ENCODE measurements at places on chromosomes 12 and 14. TPM values are rescaled to one million over a fixed set of nuclear protein-coding genes. Genes with fewer than 3 reads are reported as not detected.
A peak's percentile ranks its signal among the peaks of the same experiment; 100 is the strongest.

SMIM41 gene
- not detected for total RNA-seq

RD3L gene
- total RNA-seq: not detected

GMFB gene
- 47.6 TPM for total RNA-seq

KRT73 gene
- total RNA-seq: not detected

LRTM2 gene
- total RNA-seq: 0.48 TPM

SLC7A7 gene
- 7.7 TPM for total RNA-seq

- H3K4me1 ChIP-seq: peaks cover 48% of the 10 kb centered on the region
- no peaks in the 10 kb centered on the region for H3K36me3 ChIP-seq
- DNase-seq: no peak
- no peak overlapping the region for H3K4me3 ChIP-seq
- peak overlapping the region; percentile 78 for H3K27ac ChIP-seq
Observed at GRCh38 chr12:52976574-52977071, 27.7 kb downstream of the KRT18 start.

- H3K27me3 ChIP-seq: peaks cover 32% of the 10 kb centered on the region
- H3K27ac ChIP-seq: peak overlapping the region; percentile 99
- peak overlapping the region; percentile 94 for H3K4me3 ChIP-seq
- DNase-seq: no peak
- H3K36me3 ChIP-seq: no peaks in the 10 kb centered on the region
Observed at GRCh38 chr14:101947577-101947903, 16.8 kb upstream of the DYNC1H1 start.

GRCh38 chr14:70171726-70172125 is 17.0 kb downstream of the SLC8A3 start:
- no peaks in the 10 kb centered on the region for H3K36me3 ChIP-seq
- no peak for DNase-seq
- no peaks in the 10 kb centered on the region for H3K4me1 ChIP-seq
- H3K27ac ChIP-seq: no peak overlapping the region

DNA sequence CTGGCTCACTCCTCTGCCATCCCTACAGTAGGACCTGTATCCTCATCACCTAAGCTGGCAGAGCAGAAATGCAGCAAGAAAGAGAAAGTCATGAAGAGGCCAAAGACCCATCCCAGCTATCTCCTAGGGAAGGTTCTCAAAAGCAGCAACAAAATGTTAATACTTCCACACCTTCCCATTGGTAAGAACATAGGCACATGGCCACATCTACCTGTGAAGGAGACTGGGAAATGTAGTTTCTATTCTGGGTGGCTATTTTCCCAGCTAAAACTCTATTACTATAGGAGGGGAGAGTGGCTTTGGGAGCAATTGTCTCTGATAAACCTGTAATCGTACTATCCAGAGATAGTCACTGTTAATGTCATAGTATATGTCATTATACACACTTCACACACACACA is 13.7 kb upstream of the EIF2B2 start:
- H3K36me3 ChIP-seq: no peaks in the 10 kb centered on the region
- no peaks in the 10 kb centered on the region for H3K4me1 ChIP-seq
- peaks cover 4% of the 10 kb centered on the region for H3K27me3 ChIP-seq
- H3K4me3 ChIP-seq: no peak overlapping the region
- DNase-seq: no peak

- H3K36me3 ChIP-seq: no peaks in the 10 kb centered on the region
- no peak overlapping the region for H3K4me3 ChIP-seq
- H3K4me1 ChIP-seq: no peaks in the 10 kb centered on the region
- no peak for DNase-seq
- no peak overlapping the region for H3K27ac ChIP-seq
Observed at GRCh38 chr12:124646385-124647230, 79.2 kb upstream of the NCOR2 start.

DNA sequence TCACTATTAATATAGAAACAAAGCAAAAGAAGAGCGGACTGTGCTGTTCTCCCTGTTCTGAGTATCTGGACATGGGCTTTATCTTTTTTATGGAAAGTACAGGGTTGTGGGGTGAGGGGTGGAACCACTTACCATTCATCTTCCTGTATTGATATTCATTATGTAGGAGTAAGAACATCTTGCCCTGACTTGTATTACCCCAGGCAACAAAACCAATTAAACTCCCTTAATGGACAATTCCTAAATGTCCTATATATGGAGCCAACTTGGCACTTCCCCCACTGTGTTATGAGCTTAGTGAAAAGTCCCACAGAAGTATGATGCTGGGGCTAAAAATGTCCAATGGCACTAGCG is 139.9 kb upstream of the KRR1 start:
- H3K36me3 ChIP-seq: peaks cover 4% of the 10 kb centered on the region
- H3K27ac ChIP-seq: peak overlapping the region; percentile 81
- no peak overlapping the region for H3K4me3 ChIP-seq
- peaks cover 2% of the 10 kb centered on the region for H3K27me3 ChIP-seq
- H3K4me1 ChIP-seq: peaks cover 48% of the 10 kb centered on the region
- no peak for DNase-seq

- no peak for DNase-seq
- no peak overlapping the region for H3K4me3 ChIP-seq
- no peaks in the 10 kb centered on the region for H3K27me3 ChIP-seq
- H3K36me3 ChIP-seq: no peaks in the 10 kb centered on the region
- H3K4me1 ChIP-seq: no peaks in the 10 kb centered on the region
Observed at GRCh38 chr12:15719230-15719629, 70.0 kb downstream of the EPS8 start.

- H3K4me1 ChIP-seq: no peaks in the 10 kb centered on the region
- no peaks in the 10 kb centered on the region for H3K27me3 ChIP-seq
- H3K27ac ChIP-seq: no peak overlapping the region
Observed at GRCh38 chr14:72518809-72519377, 375.0 kb downstream of the DPF3 start.

DNA sequence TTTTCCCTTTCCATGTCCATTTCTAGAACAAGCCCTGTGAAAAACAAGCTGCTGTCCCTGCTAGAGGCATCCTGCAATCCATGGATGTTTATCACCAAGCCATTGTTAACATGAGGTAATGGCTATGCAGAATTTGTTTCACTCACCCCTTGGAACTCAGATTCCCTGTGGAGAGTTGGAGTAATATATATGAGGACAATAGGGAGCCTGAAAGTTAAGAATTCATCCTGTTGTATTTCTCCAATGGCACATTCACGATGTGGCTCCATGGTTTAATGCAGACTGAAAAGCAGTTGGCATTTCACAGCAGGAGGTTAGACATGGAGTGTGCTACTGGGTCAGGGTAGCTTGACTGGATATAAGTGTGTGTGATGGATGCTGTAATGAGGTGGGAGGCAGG is 32.4 kb downstream of the GPR65 start:
- H3K4me3 ChIP-seq: no peak overlapping the region
- H3K27me3 ChIP-seq: peaks cover 5% of the 10 kb centered on the region
- H3K4me1 ChIP-seq: no peaks in the 10 kb centered on the region
- no peak overlapping the region for H3K27ac ChIP-seq
- no peaks in the 10 kb centered on the region for H3K36me3 ChIP-seq

- H3K36me3 ChIP-seq: peaks cover 15% of the 10 kb centered on the region
- no peaks in the 10 kb centered on the region for H3K27me3 ChIP-seq
- no peak overlapping the region for H3K27ac ChIP-seq
- no peak for DNase-seq
- H3K4me3 ChIP-seq: no peak overlapping the region
- H3K4me1 ChIP-seq: no peaks in the 10 kb centered on the region
Observed at GRCh38 chr12:94404854-94405253, 54.8 kb downstream of the CEP83 start.

DNA sequence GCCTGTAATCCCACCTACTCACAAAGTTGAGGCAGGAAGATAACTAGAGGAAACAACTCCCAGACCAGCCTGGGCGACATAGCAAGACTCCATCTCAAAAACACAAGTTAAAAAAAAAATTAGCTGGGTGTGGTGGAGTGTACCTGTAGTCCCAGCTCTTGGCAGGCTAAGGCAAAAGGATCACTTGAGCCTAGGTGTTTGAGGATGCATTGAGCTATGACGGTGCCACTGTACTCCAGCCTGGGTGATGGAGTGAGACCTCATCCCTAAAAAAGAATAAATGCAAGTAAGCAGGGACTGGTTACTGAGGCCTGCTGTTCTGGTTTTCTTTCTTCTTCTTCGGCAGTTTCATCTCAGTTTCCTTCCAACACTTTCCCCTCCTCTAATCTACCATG is 7.4 kb downstream of the PTPN21 start:
- no peak overlapping the region for H3K27ac ChIP-seq
- DNase-seq: no peak
